ENCODE measurements at places on chromosomes 3 and 15. TPM values are rescaled to one million over a fixed set of nuclear protein-coding genes. Genes with fewer than 3 reads are reported as not detected.
A peak's percentile ranks its signal among the peaks of the same experiment; 100 is the strongest.

CIDEC gene
- not detected for polyA plus RNA-seq

CACNA1D gene
- polyA plus RNA-seq = 0.98 TPM

- H3K4me3 ChIP-seq = no peak overlapping the region
- H3K4me1 ChIP-seq = peaks cover 16% of the 10 kb centered on the region
- DNase-seq = no peak
- H3K36me3 ChIP-seq = peaks cover 9% of the 10 kb centered on the region
- no peaks in the 10 kb centered on the region for H3K27me3 ChIP-seq
Observed at GRCh38 chr15:25763331-25763751, 99.8 kb downstream of the ATP10A start.

DNA sequence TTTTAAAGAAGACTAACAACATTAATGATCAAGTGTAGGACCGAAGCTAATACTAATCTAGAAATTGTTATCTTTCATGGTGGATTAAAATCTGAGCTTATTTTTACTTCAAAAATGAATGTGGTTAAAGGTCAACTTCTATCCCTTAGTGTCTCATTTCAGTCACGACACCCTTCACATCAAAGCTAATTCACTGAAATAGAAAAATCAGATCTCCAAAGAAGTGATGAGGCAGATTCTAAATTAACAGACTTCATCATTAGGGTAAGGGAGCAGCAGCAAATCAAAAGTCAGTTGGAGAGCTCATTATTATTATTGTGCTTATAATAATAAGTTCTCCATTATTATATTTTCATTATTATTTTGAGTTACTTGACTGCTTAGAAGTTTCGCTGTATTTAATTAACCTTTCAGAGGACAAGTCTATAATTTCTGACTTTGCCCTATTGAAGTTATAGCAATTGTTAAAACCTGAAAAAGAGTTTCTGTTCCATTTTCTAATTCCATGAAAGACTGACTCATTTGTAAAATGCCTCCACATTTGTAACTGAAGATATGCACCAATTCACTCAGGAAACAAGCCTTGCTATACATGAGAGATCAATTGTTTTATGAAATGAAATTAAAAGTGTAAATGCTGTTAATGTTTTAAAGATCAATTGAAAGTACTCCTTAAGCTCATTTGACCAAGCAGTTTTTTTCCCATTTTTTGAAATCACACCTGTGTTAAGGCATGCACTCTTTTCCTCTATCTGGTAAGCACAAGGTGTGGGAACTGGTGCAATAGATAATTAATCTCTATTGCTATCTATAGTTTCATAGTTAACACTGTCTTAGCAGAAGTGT lies 23.1 kb upstream of the CMC1 start:
- H3K27me3 ChIP-seq = no peaks in the 10 kb centered on the region
- DNase-seq = no peak
- H3K27ac ChIP-seq = no peak overlapping the region
- no peaks in the 10 kb centered on the region for H3K4me1 ChIP-seq
- H3K4me3 ChIP-seq = no peak overlapping the region
- H3K36me3 ChIP-seq = no peaks in the 10 kb centered on the region

- no peak for DNase-seq
- no peaks in the 10 kb centered on the region for H3K27me3 ChIP-seq
- H3K36me3 ChIP-seq = no peaks in the 10 kb centered on the region
- H3K4me3 ChIP-seq = no peak overlapping the region
Observed at GRCh38 chr3:156665291-156665690, 9.1 kb upstream of the TIPARP start.

- peaks cover 22% of the 10 kb centered on the region for H3K4me1 ChIP-seq
- DNase-seq = no peak
- H3K27ac ChIP-seq = peak overlapping the region; percentile 93
Observed at GRCh38 chr15:58934114-58934447, 602 bp upstream of the SLTM start.

DNA sequence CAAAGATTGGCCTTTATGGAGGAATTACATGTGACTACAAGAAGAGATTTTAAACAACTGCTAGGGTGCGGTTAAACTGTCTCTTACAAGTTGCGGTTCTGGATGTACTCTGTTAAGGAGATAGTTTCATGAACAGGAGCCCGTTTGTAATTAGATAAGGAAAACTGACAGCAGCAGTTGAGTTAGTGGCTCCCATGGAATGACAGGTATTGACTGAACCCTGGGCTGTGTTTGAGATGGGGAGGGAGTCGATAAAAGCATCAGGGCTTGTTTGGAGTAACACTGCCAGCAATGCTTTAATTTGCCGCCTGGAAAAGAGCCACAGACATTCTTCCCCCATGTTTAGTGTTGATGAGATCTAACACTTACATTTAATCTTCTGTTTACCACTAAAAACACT lies 139.9 kb downstream of the ROBO2 start:
- H3K4me3 ChIP-seq = no peak overlapping the region
- DNase-seq = no peak
- no peaks in the 10 kb centered on the region for H3K27me3 ChIP-seq
- H3K4me1 ChIP-seq = no peaks in the 10 kb centered on the region
- H3K27ac ChIP-seq = no peak overlapping the region

GHSR gene
- not detected for polyA plus RNA-seq

DNA sequence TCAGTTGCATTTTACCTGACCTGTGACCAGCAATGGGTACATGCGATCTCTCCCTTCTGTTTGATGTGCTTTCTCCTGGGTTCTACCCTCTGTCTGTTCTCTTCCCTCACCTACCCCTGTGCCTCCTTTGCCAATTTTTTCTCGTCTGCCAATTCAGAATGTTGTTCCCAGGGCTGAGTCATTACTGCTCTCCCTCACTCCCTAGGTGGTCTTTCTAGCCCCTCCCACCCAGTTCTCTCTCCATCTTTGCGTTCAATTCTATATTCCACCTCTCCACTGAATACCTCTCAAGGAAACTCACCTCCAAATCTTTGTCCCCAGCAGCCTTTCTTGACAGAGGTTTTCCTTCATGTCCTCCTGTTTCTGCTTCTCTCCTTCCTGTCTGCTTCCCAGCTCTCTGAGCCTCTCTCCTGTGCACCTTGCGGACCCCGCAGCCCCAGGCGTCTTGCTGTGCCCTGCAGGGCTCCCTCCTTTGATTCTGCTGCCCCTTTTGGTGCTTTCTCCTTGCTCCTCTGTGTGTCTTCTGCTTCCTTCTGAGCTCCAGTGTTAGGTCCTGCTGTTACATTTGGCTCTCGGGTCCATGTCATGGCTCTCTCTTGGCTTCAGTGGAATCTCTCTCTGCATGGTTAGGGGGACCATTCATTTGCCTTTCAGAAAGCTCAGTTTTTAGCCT lies 398.2 kb upstream of the TPM1 start:
- no peaks in the 10 kb centered on the region for H3K36me3 ChIP-seq
- no peaks in the 10 kb centered on the region for H3K27me3 ChIP-seq
- no peak for DNase-seq
- H3K4me1 ChIP-seq = peaks cover 28% of the 10 kb centered on the region

DNA sequence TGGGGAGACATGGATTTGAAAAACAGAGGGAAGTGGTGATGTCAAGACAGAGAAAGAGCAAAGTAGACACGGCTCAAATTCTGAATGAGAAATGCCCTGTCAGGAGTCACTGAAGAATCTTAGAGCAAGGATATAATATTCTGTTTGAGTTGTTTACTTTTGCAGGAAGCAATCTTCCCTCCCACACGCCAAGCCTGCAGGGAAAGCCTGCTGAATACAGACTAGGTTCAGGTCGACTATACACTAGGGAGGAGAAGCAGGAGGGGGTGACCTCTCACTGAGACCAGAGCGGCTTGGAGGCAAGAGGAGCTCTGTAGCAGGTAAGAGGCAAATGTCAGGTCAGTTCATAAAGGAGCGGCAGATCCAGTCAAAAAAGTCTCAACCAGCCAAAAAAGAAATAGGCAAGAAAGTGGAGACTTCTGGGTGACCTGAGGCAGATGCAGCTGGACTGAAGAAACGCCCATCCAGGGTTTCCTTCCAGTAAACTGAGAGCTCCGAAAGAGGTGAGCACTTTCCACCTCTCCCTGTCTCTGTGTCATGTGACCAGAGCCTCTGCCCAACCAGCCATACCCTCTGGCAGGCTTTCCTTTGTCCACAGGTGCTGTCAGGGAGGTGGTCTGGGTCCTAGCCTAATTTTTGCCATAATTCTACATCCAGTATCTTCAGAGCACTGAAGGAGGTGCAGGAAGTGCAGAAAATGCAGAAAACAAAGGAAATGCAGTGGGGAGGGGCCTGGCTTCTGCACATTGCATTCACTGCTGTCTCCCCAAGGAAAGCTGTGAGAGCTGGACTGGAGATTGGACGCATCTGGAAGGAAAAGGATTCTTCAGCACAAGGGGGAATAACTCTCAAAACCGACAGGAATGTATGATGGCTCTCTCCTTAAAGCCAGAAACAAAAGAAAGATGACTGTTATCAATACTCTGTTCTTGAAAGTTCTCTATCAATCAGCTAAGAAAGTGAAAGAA lies 37.8 kb upstream of the CTXND1 start:
- H3K4me1 ChIP-seq = no peaks in the 10 kb centered on the region
- no peak overlapping the region for H3K4me3 ChIP-seq
- no peaks in the 10 kb centered on the region for H3K36me3 ChIP-seq
- H3K27ac ChIP-seq = no peak overlapping the region

FANCD2OS gene
- not detected for polyA plus RNA-seq

DNA sequence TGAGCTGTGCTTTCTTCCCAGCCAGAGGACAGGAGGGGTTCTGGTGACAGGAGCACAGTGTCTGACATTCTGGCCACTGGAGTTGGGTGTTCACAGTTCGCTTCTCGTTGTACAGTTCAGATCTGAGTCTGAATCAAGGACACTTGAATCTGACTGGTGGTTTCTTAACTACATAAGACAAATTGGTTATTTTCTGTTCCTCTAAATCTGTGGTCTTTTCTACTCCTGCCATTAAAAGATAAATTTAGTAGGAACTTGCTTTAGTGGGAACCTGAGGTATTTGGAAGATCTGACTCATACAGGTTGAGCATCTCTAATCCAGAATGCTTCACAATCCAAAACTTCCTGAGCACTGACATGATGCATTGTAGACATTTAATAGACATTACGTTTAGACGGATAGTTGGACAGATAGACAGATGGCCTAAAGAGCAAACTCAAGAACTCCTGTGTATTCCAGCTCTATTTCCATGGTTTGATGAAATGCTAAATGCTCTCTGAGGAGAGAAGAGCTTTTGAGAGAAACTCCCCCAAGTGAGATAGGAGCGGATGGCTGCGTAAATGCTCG lies 71.0 kb downstream of the CCK start:
- no peak overlapping the region for H3K27ac ChIP-seq
- no peak overlapping the region for H3K4me3 ChIP-seq
- H3K27me3 ChIP-seq = no peaks in the 10 kb centered on the region
- H3K4me1 ChIP-seq = peaks cover 28% of the 10 kb centered on the region

GOLGA8T gene
- polyA plus RNA-seq = not detected

SMCO1 gene
- polyA plus RNA-seq = not detected

OSTN gene
- not detected for polyA plus RNA-seq

- no peak overlapping the region for H3K27ac ChIP-seq
- H3K4me1 ChIP-seq = no peaks in the 10 kb centered on the region
- H3K27me3 ChIP-seq = no peaks in the 10 kb centered on the region
- no peaks in the 10 kb centered on the region for H3K36me3 ChIP-seq
- DNase-seq = no peak
Observed at GRCh38 chr15:47929138-47929803, 191.5 kb upstream of the SLC24A5 start.

GRCh38 chr3:56251343-56251945 lies 216.8 kb downstream of the ERC2 start:
- no peaks in the 10 kb centered on the region for H3K4me1 ChIP-seq
- H3K36me3 ChIP-seq = no peaks in the 10 kb centered on the region
- peak; percentile 2 for DNase-seq
- H3K27me3 ChIP-seq = no peaks in the 10 kb centered on the region

- no peak overlapping the region for H3K4me3 ChIP-seq
- H3K4me1 ChIP-seq = no peaks in the 10 kb centered on the region
- H3K27ac ChIP-seq = no peak overlapping the region
- H3K27me3 ChIP-seq = no peaks in the 10 kb centered on the region
Observed at GRCh38 chr3:14278265-14278798, 99.7 kb downstream of the LSM3 start.

GRCh38 chr3:62090066-62090465 lies 283.3 kb downstream of the FEZF2 start:
- no peaks in the 10 kb centered on the region for H3K36me3 ChIP-seq
- no peaks in the 10 kb centered on the region for H3K4me1 ChIP-seq
- H3K27me3 ChIP-seq = no peaks in the 10 kb centered on the region
- DNase-seq = no peak
- H3K27ac ChIP-seq = no peak overlapping the region
- no peak overlapping the region for H3K4me3 ChIP-seq

- H3K4me3 ChIP-seq = no peak overlapping the region
- no peak overlapping the region for H3K27ac ChIP-seq
- H3K27me3 ChIP-seq = no peaks in the 10 kb centered on the region
- H3K36me3 ChIP-seq = no peaks in the 10 kb centered on the region
- H3K4me1 ChIP-seq = no peaks in the 10 kb centered on the region
Observed at GRCh38 chr3:74562558-74563269, 51.7 kb downstream of the CNTN3 start.

VGLL4 gene
- polyA plus RNA-seq = 8.5 TPM

Measured in CD14-positive monocyte (primary cell).